ENCODE measurements at places on chromosomes 5 and 9. TPM values are rescaled to one million over a fixed set of nuclear protein-coding genes. Genes with fewer than 3 reads are reported as not detected.

Gene ZNG1A
- total RNA-seq, result 31.5 TPM

Gene SLC6A7
- total RNA-seq, result not detected

- no peak for DNase-seq
These were observed 339.5 kb downstream of the CTNND2 start for GRCh38 chr5:11564706-11565105.

Gene NSUN2
- total RNA-seq, result 59.6 TPM

GRCh38 chr5:43675357-43675756 is 72.4 kb downstream of the NNT start:
- no peak for DNase-seq

Gene PCBD2
- total RNA-seq, result 13.4 TPM

Gene PROB1
- total RNA-seq, result 0.08 TPM

Gene SMIM27
- total RNA-seq, result 3.9 TPM

- no peak for DNase-seq
These were observed 48.1 kb downstream of the SLC46A2 start for GRCh38 chr9:112842555-112842954.

Gene CARD9
- 2.3 TPM for total RNA-seq

All from suprapubic skin (tissue), 4 donors.